ENCODE measurements at places on chromosomes 16 and 17.
A peak's percentile ranks its signal among the peaks of the same experiment; 100 is the strongest.

DNA sequence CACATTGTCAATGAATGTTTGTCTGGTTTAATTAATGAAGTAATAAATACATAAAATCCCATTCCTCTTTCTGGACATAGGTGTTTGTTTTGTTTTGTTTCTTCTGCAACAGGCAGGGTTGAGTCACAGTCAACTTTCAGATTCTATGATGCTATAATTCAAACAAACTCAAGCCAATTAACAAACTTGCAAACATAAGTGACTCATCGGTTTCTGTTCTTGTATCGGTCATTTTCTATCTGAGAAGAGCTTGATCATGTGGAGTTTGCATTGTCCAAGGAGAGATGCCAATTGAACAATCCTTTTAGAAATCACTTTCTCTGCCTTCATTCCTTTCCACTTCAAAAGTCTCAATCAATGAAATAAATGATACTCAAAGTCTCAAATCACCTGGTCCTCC is 294.2 kb upstream of the C16orf82 start:
- DNase-seq = no peak

DNA sequence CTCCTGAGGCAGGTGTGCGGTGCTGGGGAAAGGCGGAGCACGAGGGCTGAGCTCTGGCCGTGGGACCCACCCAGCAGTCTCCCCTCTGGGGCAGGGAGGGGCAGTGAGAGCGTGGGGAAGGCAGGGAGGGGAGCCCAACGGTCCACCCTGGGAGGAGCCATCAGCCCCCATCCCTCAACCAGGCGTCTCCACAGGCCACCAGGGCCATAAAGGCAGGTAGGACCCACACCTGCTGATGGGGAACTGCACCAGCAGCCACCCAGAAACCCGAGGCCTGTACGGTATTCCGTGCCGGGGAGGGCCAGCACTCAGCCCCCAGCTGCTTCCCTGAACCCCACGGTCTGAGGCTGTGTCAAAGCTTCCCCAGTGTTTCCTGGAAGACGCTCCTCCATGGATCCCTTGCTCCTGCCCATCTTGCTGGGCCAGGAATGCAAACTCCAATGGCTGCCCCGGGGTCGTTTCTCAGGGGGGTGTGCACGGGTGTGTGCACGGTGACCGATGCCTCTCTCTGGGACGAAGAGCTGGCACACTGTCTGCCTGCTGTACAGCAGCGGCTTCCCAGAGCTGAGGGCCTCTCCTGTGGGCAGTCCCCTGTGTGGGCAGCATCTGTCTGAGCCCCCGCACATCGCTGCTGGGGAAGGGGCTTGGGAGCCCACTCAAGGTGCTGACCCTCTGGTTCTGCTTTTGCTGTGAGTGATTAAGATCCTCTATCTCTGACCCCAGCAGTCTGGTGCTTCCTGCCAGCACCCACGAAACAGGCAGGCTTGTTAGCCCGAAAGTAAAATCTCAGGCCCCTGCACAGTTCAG is 17.2 kb upstream of the METRNL start:
- DNase-seq = no peak

DNA sequence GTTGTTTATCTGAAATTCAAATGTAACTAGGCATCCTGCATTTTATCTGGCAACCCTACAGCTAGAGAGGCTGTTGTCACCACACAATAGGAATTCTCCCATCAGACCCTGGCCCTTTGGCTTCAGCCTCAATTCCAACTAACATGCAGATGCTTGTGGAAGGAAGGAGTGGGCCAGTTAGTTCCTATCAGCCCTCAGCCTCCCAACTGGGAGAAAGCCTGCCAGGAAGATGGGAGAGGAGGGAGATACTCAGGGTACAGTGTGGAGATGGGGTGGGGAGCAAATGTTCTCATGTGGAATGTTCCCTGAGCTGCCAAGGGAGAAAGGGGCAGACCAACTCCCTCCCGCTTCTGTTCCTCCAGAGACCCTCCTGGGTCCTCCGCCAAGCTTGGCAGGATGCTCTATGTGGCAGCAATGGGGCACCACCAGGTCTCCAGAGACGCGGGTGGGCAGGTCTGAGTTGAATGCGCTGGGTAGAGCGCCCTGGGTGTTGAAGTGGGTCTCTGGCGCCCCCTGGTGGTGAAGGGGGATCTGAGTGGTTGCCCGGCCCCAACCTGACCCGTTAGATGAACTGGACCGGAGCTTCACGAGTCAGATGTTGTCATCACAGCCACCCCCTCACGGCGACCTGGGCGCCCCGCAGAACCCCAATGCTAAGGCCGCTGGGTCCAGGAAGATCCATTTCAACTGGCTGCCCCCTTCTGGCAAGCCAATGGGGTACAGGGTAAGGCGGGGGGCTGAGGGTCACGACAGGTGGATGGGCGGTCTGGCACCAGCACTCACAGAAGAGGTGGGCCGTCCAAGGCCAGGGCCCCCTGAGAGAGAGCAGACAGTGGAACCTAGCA is 15.2 kb downstream of the GALK1 start:
- DNase-seq = peak; percentile 80

GRCh38 chr16:49396206-49396720 is 22.7 kb downstream of the C16orf78 start:
- no peak for DNase-seq

DNA sequence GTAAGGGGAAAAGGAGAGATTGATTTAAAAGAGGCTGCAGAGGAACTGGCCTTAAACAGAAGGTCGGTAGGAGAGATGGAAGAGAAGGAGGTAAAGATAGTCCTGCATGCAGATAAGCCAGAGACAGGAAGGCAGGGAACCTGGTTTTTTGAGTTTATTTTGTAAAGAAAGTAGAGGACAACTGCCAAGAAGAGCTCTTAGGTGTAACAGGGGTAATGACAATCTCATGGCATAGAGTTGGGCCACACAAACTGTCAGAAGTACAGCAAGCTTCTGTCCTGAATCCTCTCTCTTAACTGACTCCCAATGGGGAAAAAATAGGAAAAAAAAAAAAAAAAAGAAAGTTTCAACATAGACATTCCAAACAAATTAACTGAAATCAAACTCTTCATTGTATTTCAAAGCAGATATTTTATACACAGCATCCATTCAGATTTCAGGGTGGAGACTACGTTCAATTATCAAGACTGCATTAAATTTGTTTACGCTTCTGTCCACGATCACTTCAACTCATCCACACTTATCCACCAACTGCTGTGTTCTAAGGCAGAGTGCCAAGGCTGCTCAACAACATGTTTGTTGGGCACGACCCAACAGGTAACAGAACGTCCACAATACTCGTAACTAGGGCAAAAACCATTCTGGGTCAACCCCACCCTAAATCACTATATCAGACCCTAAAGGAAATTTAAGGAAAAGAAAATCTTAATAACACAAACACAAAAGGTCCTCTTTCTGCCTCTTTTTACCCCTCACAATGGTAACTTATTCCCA is 34.9 kb downstream of the USP31 start:
- no peak for DNase-seq
